Uterus (tissue), 4 donors: ENCODE measurements at places on chromosomes 6 and 20. TPM values are rescaled to one million over a fixed set of nuclear protein-coding genes. Genes with fewer than 3 reads are reported as not detected.

- no peak for DNase-seq
These were observed 65.9 kb downstream of the FAM184A start for GRCh38 chr6:119012521-119012920.

Gene TREM2
- 1.0 TPM for total RNA-seq

Gene HLA-DQA1
- total RNA-seq: 14.4 TPM

DNA sequence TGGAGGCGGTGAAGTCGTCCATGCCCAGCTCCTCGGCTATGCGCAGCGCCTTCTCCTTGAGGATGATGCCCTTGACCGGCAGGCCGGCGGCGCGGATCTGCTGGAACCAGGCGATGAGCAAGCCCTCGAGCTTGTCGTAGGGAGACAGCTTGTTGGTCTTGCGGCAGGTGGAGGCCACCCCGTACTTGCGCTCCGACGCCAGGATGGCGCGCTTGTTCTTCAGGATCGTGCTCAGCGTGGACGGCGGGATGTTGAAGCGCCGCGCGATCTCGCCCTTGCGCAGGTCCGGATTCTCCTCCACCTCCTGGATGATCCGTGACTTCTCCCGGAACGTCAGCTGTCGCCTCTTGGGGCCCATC lies 435 bp downstream of the CENPB start:
- peak; percentile 54 for DNase-seq

GRCh38 chr6:132316970-132317369 lies 84.3 kb downstream of the MOXD1 start:
- no peak for DNase-seq

Gene DACT2
- total RNA-seq: 2.8 TPM

GRCh38 chr6:116528780-116529179 lies 16.7 kb downstream of the TRAPPC3L start:
- no peak for DNase-seq

Gene STMN3
- 20.0 TPM for total RNA-seq

- no peak for DNase-seq
These were observed 6.9 kb upstream of the IYD start for GRCh38 chr6:150361876-150362275.

- DNase-seq: no peak
These were observed 195.0 kb upstream of the CEP162 start for GRCh38 chr6:84422380-84422968.

GRCh38 chr6:146819596-146820320 lies 221.0 kb downstream of the ADGB start:
- no peak for DNase-seq

Gene BTNL2
- total RNA-seq: not detected

- DNase-seq: no peak
These were observed 68.8 kb upstream of the ZNFX1 start for GRCh38 chr20:49346682-49347081.

DNA sequence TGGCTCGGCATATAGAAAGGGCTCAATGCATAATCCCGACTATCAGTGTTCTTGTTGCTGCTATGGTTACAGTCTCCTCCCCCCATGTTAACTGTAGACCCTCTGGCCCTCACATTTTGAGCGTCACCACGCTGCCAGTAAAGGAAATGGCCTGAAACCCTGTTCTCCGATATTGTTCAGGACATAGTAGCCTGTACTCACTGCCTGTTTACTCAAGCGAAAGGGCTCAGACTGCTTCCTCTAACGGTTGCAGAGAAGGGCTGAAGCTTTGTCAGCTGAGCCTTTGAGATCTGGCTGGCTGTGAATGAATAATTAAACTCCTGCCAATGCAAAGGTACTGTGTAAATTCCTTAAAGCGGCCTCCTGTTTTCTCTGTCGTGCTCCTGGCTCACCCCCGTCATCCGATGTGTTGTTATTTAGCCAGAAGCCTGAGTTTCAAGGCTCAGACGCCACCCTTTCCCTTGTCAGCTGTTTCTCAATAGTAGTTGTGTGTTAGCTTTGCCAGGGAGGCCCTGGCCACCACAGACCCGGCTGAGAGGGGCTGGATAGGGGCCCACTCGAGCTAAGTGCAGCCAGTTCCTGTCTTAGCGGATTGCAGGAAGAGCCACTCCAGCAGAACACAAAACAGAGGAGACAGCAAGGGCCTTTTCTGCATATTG lies 31.2 kb upstream of the RALGAPA2 start:
- DNase-seq: peak; percentile 57

GRCh38 chr6:96468681-96469224 lies 52.9 kb upstream of the UFL1 start:
- DNase-seq: no peak

DNA sequence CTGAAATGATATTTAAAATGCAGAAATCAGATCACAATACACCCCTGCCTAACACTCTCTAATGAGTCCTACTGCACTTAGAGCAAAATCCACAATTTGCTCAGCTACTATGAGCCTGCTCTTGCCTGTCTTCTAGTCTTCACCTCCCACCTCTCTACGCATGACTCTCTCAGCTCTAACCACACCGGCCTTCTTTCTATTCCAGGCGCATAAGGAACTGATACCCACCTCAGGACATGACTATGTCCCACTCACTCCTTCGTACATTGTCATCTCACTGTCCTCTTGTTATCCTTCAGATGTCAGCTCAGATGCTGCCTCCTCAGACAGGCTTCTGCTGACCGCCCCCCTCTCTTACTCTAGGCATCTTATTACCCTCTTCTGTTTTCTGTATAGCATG lies 201.0 kb upstream of the FLRT3 start:
- no peak for DNase-seq

- DNase-seq: peak; percentile 55
These were observed 5.1 kb downstream of the KIAA1755 start for GRCh38 chr20:38255393-38255792.

- DNase-seq: no peak
These were observed 23.6 kb upstream of the WFDC2 start for GRCh38 chr20:45445805-45446562.

DNA sequence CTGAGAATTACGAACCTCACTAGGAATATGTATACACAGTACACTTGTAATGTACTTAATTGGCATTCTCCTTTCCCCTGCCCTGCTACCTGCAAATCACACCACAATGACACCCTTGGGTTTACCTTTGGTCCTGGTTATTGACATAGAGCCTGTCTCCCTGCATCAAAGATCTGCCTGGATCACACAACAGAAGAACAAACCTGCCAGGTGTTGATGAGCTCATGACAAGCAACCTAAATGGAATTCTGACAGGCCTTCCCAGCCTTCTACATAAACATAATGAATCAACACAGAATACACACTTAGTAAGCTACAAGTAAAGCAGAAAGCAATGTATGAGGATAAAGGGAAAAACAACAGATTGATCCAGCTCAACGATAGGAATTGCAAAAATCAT lies 95.6 kb downstream of the HDGFL1 start:
- DNase-seq: no peak

- DNase-seq: no peak
These were observed 49.3 kb upstream of the INSM1 start for GRCh38 chr20:20318365-20319161.

- peak; percentile 68 for DNase-seq
These were observed 814.8 kb downstream of the MAFB start for GRCh38 chr20:39874049-39874893.

DNA sequence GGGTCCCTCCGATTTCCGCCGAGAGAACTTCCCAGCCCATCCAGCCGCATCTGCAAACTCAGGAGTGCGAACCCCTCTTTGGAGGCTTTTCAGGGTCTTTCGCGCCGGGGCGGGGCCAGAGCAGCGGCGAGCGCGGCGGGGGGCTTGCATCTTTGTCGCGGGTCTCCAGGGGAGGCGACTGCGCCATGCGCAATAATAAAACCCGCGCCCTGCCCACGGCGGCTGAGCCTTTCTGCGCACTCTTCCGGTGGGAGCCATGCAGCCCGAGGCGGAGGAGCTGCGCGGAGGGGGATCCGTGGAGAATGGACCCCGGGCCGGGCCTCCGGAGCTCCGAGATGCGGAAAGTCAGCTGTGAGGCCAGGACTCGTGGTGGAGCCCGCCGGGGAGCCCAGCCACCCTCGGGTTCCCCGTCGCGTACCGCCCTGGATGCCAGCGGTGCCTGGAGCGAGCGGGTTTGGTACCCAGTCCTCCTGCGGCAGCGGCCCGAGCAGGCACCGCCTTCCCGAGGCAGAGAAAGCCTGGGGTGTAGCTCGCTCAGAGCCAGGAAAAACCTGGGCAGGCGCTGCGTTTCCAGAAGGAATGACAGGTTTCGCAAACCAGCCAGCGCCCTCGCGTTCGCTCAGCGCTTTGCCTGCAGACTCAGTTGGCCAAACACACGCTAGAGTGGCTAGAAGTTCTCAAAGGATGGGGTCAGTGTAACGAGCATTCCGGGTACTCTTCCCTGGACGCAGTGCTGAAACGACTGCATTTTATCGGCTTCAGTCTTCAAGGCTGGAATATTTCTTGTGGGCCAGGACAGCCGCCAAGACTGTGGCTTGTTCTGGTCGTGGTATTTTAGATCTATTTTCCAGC lies 1.2 kb downstream of the AKAP12 start:
- peak; percentile 62 for DNase-seq

Gene GNMT
- total RNA-seq: 1.7 TPM

DNA sequence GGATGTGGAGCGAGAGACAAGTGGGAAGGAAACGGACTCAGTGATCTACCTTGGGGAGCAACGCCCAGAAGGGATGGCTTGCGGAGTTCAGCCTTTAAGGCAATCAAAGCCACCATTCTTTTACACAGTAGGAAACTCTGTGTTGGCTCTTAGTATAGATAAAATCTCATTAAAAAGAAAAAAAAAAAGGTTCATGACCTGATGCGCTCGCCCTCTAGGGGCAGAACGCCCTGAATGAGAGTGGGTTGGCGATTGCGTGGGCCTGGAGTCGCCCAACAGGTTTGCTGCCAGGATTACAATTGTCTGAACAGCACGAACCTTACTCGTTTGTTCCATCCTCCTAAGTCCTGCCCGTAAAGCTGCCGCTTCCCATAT lies 1.2 kb downstream of the TPD52L1 start:
- DNase-seq: peak; percentile 17

Gene NKX2-2
- total RNA-seq: not detected

DNA sequence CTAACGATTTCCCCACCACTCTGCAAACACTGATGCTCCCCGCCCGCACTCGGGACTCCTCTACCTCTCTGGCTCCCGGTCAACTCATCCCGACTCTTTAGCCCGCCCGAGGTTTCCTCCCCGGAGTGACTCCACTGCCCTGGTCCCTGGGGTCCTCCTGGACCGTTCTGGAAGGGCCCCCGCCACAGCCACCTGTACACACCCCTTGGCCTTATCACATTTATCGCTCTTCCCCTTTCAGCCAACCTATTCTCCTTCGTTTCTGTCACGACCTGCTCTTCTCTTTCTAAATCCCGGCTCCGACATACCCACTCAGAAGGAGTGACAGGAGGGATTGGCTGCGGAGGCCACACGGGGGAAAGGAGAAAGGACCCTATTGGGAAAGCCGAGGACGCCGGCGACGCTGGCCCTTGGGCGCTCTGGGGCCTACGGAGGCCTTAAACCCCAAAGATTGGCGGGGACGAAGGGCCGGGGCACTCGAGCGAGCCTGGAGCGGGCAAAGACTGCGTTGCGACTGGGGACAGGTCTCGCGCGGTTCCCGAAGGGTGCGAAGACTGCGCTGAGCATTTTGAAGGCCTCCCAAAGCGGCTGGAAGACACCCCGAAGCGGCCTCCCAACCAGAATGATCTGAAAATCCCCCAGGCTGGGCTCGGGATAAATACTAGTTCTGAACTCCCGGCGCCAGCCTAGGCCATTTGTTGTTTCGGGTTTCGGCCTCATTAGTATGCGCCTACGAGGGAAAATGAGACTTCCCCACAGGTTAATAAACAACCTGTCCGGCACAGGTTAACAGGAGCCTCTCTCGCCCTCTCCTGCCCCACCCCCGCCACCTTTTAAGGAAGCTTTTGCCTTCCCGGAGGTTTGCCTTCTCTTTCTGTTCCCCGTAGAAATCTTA lies 9.2 kb downstream of the SIM1 start:
- DNase-seq: no peak

DNA sequence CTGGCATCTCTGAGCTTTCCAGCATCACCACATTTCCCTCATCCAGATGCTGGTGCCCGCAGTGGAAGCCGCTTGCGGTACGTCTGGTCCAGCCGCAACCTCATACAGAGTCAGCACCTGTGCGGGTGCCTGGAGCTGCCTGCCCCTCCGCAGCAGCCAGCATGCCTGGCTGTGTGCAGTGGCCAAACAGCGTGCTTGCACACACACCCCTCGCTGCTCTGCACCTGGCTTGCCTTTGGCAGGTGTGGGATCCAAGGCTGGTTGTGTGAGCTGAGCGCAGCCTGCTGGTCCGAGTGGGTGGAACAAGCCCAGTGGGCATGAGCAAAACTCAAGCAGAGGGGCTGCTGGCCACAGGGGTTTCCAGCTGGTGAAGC lies 3.1 kb upstream of the HINT3 start:
- no peak for DNase-seq

Gene CST4
- total RNA-seq: not detected

Gene C20orf204
- 0.26 TPM for total RNA-seq

DNA sequence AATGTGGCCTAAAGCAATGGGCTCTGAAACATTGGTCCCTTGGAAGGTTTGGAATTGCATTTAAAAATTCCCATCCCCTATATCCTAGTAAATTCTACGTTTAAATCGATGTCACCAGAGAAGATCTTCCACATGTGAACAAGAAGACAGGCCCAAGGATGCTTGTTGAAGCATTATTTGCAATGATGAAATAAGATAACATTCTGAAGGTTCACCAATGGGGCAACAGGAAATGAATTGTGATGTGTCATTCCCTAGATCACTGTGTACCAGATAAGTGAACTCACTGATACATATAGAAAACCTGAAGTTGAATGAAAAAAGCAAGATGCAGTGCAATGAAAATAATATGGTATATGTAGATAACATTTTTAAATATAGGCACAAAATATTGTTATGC lies 464.3 kb upstream of the BTBD3 start:
- no peak for DNase-seq

GRCh38 chr6:25387911-25388310 lies 108.7 kb downstream of the CARMIL1 start:
- no peak for DNase-seq

Gene SIM1
- under 0.01 TPM for total RNA-seq

Gene TBXT
- not detected for total RNA-seq

Gene ZNF311
- total RNA-seq: 0.51 TPM

Gene SLC44A4
- 5.3 TPM for total RNA-seq

GRCh38 chr6:137039010-137039409 lies 5.8 kb downstream of the IL20RA start:
- DNase-seq: no peak

- no peak for DNase-seq
These were observed 20.4 kb upstream of the MCM3 start for GRCh38 chr6:52304983-52305390.

GRCh38 chr6:21524201-21524600 lies 69.3 kb upstream of the SOX4 start:
- DNase-seq: no peak

Gene MOXD1
- total RNA-seq: 70.2 TPM

DNA sequence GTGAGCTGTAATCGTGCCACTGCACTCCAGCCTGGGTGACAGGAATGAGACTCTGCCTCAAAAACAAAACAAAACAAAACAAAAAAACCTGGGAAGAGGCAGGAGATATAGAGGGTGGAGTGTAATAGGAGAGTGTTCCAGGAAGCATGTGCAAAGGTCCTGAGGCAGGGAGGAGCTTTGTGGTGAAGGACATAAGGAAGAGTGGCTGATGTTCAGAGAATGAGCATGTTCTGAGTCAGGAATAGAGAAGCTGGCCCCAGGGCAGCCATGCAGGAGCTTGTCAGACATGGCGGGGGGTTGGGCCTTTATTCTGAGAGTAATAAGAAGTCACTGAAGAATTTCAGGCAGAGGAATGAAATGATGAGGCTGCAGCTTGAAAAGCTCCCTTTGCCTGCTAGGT lies 337.0 kb downstream of the CDH26 start:
- DNase-seq: no peak

- peak; percentile 50 for DNase-seq
These were observed 75.7 kb upstream of the FOXP4 start for GRCh38 chr6:41470331-41471063.
